ENCODE measurements at places on chromosomes 1 and 21. TPM values are rescaled to one million over a fixed set of nuclear protein-coding genes. Genes with fewer than 3 reads are reported as not detected.

Gene CCDC30
- 1.4 TPM for polyA plus RNA-seq

Gene RHD
- polyA plus RNA-seq = not detected

Gene RAVER2
- polyA plus RNA-seq = 0.82 TPM

Gene GPR37L1
- polyA plus RNA-seq = not detected

Gene KRTAP10-4
- polyA plus RNA-seq = not detected

Gene FAM72C
- 0.27 TPM for polyA plus RNA-seq

Gene C1orf87
- polyA plus RNA-seq = not detected

Gene CD1B
- 0.17 TPM for polyA plus RNA-seq

Data from B cell (primary cell).